ENCODE measurements at places on chromosomes 11 and 22.

- DNase-seq, result no peak
Measured at GRCh38 chr11:1733716-1734640, 16.4 kb downstream of the IFITM10 start.

DNA sequence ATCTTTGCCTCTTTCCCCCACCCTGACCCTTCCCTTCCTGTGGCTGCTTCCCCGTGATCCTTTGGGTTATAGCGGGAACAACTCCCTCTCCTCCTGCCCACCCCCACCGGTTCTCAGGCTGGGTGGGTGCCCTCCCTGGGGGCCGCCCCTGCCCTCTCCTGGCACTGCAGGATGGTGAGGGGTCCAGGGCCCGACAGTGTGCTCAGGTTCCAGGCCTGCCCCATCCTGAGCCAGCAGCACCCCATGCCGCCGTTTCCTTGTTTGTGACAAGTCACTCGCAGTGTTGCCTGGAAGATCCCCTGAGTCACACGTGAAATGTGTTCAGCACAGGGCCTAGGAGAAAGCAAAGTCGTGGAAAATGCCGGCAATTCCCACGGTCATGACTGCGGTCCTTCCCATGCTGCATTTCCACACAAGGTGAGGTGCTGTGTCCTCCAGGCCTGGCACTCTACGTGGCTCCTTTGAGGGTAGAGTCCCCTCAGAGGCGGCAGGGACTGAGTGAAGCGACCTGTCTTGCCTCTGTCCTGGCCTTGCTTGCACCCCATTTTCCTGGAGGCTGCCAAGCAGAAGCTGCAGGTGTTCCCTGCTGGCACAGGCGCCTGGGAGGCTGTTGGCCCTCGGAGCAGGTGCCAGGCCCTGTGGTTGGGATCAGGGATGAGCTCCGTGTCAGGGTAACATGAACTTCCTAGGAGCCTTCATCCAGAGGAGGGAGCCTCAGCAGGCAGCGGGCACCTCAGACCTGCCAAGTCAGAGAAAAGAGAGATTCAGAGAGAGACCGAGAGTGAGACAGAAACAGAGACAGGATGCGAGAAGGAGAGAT lies 80.5 kb upstream of the LINC01488 start:
- no peak for DNase-seq

- DNase-seq, result no peak
Measured at GRCh38 chr11:47508240-47508957, 44.5 kb downstream of the CELF1 start.

DNA sequence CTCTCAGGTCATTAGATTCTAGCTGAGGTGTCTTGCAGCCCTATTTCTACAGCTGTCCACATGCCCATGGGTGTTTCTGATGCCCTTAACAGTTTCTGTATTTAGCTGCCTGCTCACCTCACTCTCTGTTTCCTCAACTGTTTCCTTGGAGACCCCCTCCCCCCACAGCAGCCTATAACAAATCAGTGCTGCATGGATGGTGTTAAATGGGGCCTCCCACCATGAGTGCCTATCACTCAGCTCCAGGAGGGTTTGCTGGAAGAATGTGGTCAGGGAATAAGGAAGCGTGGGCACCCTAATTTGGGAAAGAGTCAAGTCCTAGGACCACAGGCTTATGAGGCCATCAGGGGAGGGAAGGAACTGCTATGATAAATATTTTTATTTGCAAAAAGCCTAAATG lies 8.6 kb downstream of the KLHL35 start:
- DNase-seq, result no peak

DNA sequence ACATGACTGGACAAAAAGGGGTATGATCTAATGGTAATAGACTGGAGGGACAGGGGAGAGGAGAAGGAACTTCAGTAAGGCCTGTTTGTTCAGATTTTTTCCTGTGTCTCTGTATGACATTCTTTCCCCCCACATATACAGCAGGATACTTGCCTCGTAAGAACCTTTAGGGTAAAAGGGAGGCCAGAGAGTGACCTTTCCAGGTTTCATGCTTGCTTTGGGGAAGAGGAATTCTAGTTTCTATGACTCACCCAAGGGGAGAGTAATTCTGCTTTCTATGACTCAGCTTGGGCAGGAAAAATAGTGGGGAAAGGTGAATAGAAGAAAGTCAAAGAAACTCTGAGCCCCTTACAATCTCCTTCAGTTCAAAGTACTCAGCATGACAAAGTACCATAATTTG lies 457.0 kb downstream of the DLG2 start:
- peak; percentile 7 for DNase-seq

GRCh38 chr22:23859201-23859600 lies 1.5 kb downstream of the SLC2A11 start:
- no peak for DNase-seq

- peak; percentile 20 for DNase-seq
Measured at GRCh38 chr11:113289431-113290187, 24.8 kb upstream of the TTC12 start.

DNA sequence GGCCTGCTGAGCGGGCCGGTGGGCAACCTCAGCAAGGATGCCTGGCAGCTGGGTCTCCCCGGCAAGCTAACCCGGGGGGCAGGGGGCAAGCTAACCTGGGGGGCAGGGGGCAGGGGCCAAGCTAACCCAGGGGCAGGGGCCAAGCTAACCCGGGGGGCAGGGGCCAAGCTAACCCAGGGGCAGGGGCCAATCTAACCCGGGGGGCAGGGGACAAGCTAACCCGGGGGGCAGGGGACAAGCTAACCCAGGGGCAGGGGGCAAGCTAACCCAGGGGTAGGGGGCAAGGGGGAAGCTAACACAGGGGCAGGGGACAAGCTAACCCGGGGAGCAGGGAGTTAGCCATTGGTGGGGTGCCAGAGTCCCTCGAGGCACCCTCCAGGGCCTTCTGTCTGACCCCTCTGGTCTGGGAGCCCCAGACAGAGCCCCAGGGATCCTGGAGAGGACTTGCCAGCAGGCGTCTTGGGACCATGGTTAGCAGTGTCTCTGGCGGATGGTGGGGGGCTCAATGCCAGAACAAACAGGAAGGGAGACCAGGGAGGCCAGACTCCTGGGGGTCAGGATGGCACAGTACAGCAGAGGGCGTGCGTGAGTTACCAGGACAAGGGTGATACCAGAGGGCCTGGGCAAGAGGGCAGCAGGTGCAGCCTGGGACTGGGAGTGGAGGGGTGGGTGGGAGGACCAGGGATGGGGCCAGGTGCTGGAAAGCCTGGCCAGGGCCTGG lies 16.1 kb downstream of the IGF2 start:
- no peak for DNase-seq

DNA sequence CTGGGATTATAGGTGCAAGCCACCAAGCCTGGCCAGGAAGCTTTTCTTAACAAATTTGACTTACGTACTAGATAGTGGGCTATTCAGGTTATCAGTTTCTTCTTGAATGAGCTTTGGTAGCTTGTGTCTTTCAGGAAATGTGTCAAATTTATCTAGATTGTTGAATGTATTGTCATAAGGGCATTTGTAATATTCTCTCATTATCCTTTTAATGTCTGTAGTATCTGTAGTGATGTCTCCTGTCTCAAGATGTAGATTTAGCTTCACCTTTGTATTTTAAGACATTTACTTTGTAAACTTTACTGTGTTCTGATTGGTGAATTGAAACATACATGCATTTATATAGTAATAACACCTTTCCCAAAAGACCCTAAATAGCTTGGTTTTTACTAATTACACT lies 20.7 kb downstream of the ARHGAP8 start:
- DNase-seq, result no peak

- DNase-seq, result peak; percentile 23
Measured at GRCh38 chr11:114762408-114762807, 84.1 kb downstream of the NXPE2 start.

- DNase-seq, result no peak
Measured at GRCh38 chr11:133576351-133576750, 44.0 kb upstream of the OPCML start.

DNA sequence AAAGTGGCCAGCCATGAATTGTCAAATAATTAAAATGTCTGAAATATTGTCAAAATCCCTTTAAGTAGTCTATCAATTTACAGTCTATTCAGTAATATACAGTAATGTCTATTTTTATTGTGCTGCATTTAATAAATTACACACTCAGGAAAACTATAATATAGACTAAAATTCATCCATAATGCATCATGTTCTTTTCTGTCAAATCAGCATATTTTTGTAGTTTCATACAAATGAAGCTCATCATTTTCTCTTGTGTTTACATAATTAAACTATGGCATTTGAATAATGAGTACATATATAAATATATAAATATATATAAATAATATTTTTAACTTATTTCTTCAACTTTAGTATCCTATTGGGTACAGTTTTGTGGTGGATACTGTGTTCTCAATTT lies 868.7 kb upstream of the CHORDC1 start:
- DNase-seq, result no peak

GRCh38 chr11:117908109-117908895 lies 20.9 kb downstream of the TMPRSS13 start:
- DNase-seq, result no peak

- no peak for DNase-seq
Measured at GRCh38 chr11:79047321-79047720, 393.5 kb downstream of the TENM4 start.

- DNase-seq, result no peak
Measured at GRCh38 chr11:33703234-33703633, 2.6 kb upstream of the C11orf91 start.

GRCh38 chr11:117792992-117793391 lies 4.0 kb downstream of the DSCAML1 start:
- DNase-seq, result no peak

- DNase-seq, result no peak
Measured at GRCh38 chr11:44300844-44301563, 8.9 kb downstream of the ALX4 start.

DNA sequence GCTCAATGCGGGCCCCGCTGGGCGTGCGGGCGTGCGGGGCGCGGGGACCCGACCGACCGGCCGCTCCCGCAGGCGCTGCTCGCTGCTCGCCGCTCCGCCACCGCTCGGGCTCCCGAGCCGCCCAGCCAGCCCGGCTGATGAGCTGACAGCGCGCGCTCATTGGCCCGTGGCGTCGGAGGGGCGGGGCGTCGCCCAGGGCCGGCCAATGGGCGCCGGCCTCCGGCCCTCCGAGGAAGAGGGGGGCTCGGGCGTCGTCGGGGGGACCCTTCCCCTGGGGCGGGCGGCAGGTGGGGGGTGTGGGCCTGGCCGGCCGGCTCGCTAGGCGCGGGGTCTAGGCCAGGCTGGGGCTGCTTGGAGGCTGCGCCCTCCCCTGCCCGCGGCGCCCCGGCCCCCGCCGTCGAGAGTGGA lies at the start of gene SCUBE1:
Gene SCUBE1, minus strand, starts transcription at position 111 of the 408 bp plus-strand sequence. CDS start 111 bp downstream, outside the sequence.
- DNase-seq, result no peak

GRCh38 chr11:62931499-62932278 lies 10.5 kb upstream of the CHRM1 start:
- DNase-seq, result no peak

DNA sequence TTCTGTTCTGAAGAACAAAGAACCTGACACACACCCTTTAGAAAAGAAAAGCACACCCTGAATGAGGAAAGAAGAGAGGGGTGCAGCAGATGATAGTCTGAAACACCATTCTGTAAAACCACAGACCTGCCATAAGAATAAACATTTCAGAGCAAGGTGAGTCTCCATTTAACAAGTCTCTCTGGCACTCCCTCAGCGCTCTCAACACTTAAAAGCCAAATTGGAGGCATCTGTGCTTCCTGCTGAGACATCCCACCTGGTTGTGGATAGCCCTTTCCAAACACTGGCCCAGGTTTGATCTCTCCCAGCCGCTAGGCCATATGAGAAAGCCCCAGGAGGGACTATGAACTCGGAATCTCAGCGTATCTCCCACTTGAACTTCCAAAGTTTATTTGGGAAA lies 36.3 kb downstream of the ETS1 start:
- no peak for DNase-seq

DNA sequence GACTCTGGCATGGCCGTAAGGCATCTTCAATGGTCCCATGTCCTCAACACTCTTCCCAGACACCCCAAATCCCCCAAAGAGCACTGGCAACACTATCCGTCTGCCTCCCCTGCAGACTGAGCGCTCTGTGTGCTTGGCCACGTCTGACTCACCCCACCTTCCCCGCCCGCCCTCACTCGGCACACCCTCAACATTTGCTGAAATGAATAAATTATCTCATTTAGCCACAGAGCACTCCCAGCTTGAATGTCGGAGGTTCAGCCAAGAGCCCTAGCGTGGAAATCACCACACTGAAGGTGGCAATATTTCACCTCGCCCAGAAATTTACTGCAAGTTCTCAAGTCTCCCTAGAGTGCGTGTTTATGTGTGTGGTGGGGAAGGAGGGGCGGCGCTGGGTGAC lies 46.6 kb upstream of the TCF20 start:
- DNase-seq, result no peak

DNA sequence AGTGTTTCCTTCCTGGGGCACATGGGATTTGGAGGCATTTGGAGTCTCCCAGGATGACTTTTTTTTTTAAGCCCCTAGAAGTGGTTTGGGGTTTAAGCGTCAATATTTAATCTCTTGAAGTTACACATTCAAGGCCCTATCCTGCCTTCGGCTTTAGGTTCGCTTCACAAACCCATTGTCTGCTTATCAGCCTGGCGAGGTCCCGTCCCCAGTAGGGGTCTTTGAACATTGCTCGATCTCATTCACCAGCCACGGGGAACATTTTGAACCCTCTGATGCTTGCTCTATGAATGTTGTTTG lies 75.9 kb downstream of the KCNQ1 start:
- DNase-seq, result no peak

DNA sequence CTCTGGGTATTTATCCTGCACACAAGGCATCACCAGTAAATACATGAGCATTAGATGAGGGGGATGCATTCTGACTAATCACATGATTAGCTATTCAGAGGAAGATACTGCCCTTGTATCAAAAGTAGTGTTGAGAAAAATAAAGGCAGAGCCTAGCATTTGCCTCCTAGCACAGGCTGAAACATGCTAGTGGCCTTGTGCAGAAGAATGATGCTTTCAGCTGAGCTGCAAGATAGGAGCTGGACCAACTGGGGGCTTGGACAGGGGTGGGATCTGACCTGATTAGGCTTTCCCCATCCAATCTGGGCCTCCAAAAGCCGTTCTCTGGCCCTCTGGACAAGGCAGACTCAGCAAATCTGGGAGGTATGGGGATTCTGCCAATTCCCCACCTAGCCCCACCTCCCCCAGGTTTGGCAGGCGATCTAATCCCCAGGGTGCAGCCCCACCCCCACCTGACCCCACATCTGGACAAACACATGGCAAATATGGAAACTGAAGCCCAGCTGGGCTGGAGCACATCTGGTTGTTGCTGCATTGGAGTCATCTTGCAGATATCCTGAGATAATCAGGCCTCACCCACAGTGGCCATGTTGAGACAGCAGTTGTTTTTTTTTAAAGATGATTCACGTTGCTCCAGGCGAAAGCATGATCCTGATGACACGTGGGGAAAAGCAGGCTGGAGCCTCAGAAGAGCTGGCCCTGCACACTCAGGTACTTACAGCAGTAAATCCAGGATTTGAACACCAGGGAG lies 4.4 kb upstream of the MISFA start:
- DNase-seq, result peak; percentile 57

Data from AG04450 (cell line).